PC-9 (cell line): ENCODE measurements at places on chromosomes 11 and 22. TPM values are rescaled to one million over a fixed set of nuclear protein-coding genes. Genes with fewer than 3 reads are reported as not detected.
A peak's percentile ranks its signal among the peaks of the same experiment; 100 is the strongest.

DNA sequence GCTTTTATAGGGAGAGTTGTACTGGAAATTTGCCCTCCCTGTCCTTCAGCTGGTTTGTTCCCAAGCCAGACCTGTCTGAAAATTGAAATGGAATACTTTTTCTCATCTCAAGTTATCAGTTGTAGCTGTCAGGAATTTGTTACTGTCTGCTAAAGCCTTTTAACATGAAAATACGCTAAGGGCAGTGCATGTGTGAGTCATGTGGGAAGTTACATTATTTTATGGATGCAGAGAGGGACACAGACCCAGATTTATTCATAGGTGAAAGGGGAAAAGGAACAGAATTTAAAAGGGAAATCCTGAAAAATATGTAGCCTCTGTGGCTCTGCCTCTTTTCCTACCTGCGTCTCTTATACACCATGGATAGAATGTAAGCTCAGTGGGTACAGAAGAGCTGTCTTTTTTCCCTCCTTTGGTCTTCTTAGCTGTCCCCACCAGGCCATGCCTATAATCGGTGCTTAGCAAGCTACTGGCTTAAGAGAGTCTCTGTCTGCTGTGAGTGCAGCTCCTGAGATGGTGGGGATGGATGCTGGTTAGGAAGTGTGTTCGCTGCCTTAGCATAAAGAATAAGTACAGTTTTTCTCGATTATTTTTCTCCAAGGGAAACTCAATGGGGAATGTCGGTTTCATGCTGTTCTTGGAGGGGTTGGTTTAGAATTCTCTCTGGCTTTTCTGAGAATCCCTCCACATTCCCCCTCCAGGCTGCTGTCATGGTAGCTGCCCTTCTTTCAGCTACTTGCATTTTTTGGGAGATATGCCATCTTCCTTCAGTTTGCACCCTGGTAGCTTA lies 166.8 kb downstream of the TEAD1 start:
- no peak for DNase-seq

GRCh38 chr11:67351275-67352005 lies 1.9 kb downstream of the POLD4 start:
- peak; percentile 81 for DNase-seq

- no peak for DNase-seq
These were observed 1.7 kb upstream of the CALCA start for GRCh38 chr11:14973621-14974514.

- no peak for DNase-seq
These were observed 89.8 kb downstream of the FBXO7 start for GRCh38 chr22:32564170-32565001.

The RASL10A gene
- total RNA-seq: not detected in 2 replicates

The VSIG10L2 gene
- total RNA-seq: not detected in 2 replicates

- DNase-seq: no peak
These were observed 2.4 kb downstream of the MAPK11 start for GRCh38 chr22:50267591-50268390.

DNA sequence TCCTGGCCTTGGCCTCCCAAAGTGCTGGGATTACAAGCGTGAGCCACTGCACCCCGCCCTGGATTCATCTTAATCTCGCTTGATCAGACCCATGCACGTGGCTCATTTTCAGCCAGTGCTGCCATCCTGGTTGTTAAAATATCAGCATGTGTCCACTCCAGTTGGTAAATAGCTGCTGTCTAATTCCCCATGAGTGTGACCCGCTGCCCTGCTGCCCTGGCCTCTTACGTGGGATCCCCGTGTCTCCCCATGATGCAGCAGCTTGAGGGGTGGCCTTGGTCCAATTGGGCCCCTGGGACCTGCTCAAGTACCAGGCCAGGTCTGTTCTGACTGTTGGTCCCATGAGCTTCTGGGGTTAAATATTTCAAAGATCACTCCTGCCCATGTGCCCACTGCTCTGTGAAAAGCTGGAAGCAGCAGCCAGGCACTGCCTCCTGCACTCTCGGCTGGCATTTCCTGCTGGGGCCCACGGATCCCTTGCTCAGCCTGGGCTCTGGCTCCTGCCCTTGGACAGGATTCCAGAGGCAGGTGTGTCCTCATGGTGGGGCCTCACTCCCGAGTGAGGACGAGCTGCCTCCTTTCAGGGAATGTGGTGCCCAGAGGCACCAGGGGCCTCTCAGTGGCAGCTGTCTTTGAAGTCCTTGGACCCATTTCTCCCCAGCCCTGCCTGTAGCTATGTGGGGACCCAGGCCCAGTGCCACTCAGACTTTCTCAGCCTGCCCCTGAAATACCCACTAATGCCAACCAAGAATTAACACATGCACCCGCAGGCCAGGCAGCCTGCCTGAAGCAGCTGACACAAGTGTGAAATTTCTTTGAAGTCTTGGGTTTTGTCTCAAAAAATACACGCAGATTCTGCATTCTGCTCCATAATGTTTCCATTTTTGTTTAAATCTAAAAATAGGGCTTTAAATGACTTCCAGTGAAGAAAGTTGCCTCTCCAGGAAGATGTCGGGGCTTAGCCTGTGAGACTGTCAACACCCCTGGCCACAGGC lies 38.1 kb upstream of the PRDM11 start:
- no peak for DNase-seq

The CBX6 gene
- total RNA-seq: 131 and 136 TPM in 2 replicates

- no peak for DNase-seq
These were observed 105.6 kb downstream of the SLC1A2 start for GRCh38 chr11:35313760-35314153.

GRCh38 chr11:131510662-131511061 lies 140.2 kb downstream of the NTM start:
- DNase-seq: no peak

DNA sequence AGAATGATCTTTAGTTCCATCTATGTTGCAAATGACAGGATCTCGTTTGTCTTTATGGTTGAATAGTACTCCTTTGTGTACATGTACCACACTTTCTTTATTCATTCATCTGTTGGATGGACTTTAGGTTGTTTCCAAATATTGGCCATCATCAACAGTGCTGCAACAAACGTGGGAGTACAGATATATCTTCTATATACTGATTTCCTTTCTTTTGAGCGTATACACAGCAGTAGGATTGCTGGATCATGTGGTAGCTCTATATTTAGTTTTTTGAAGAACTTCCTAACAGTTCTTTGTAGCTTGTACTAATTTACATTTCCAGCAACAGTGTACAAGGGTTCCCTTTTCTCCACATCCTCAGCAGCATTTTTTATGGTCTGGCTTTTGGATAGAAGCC lies 407.5 kb upstream of the ANO5 start:
- DNase-seq: no peak

- DNase-seq: no peak
These were observed 58.7 kb upstream of the SLC5A12 start for GRCh38 chr11:26780376-26781085.

DNA sequence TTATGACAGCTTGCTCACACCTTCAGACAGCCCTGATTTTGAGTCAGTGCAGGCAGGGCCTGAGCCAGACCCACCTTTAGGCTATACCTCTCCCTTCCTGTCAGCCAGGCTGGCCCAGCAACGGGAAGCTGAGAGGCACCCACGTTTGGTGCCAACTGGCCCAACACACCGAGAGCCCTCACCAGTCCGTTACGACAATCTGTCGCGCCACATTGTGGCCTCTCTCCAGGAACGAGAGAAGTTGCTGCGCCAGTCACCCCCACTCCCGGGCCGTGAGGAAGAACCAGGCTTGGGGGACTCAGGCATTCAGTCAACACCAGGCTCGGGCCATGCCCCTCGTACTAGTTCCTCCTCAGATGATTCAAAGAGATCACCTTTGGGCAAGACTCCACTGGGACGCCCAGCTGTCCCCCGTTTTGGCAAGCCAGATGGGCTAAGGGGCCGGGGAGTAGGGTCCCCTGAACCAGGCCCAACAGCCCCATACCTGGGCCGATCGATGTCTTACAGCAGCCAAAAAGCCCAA lies 13.1 kb downstream of the MED19 start:
- DNase-seq: no peak

The ANKK1 gene
- total RNA-seq: not detected in 2 replicates

DNA sequence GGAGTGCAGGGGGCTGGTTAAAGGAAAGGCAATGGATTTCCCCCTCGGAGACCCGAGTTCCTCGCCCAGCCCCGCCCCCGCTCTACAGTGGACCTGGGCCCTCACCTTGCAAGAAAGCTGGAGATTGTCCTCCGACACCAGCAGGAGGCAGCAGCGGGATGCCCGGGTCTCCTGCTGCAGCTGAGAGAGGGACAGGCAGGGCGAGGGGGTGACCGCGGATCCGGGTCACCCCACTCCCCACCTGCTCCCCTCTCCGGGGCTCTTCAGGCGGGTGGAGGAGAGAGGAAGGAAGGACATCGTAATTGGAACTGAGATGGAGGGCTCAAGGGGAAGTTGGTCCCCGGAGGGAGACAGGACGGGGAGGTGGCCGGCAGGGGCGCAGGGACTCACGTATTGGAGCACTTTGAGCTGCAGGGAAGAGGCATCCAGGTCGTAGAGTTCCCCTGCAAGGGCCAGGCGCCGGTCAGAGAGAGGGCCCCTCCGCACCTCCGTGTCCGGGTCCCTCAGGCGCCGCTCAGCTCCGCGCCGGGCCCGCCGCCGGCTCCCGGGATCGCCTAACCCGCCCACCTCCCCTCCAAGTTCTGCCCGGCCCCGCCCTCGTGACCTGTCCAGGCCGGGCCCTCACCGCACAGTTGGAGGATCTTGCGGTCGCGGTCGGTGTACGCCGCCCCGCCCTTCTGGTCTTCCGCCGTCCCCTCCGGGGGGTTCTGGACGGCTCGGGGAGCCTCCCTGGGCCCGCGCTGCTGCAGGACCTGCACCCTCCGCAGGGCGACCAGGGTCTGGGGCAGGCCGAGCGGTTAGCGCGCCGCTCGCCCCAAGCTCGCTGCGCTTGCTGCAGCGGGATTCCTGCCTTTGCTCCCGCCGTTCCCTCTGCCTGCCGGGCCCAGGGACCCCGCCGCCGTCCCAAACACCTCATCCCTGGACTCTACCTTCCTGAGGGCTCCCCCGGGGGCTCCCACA lies 84.1 kb downstream of the PDE2A start:
- no peak for DNase-seq

- no peak for DNase-seq
These were observed 780.9 kb downstream of the BRD1 start for GRCh38 chr22:49046546-49047361.

The HTR3B gene
- not detected in 2 replicates for total RNA-seq

The IFTAP gene
- 18.9 TPM in 2 replicates for total RNA-seq

The SCUBE2 gene
- total RNA-seq: not detected in 2 replicates

The SFI1 gene
- 57.9 and 58.7 TPM in 2 replicates for total RNA-seq

The SHANK2 gene
- total RNA-seq: 49.2 and 50.5 TPM in 2 replicates
